Neural cell (in vitro differentiated cells): ENCODE measurements at places on chromosomes 11 and 22. TPM values are rescaled to one million over a fixed set of nuclear protein-coding genes. Genes with fewer than 3 reads are reported as not detected.

Gene EXT2
- polyA plus RNA-seq, result 77.5 and 82.6 TPM in 2 replicates

Gene SEC14L6
- not detected in 2 replicates for polyA plus RNA-seq

Gene MYOD1
- polyA plus RNA-seq, result not detected in 2 replicates

Gene C11orf52
- not detected in 2 replicates for polyA plus RNA-seq

Gene OR51I1
- polyA plus RNA-seq, result not detected in 2 replicates

Gene MYEOV
- not detected in 2 replicates for polyA plus RNA-seq

Gene ILK
- 68.8 and 81.3 TPM in 2 replicates for polyA plus RNA-seq

Gene TM7SF2
- polyA plus RNA-seq, result 78.4 and 99.5 TPM in 2 replicates

Gene OR8A1
- not detected in 2 replicates for polyA plus RNA-seq

Gene OSM
- not detected in 2 replicates for polyA plus RNA-seq

Gene PANX3
- polyA plus RNA-seq, result not detected in 2 replicates

Gene TNNT3
- polyA plus RNA-seq, result not detected in 2 replicates

Gene SOX6
- 2.2 and 3.3 TPM in 2 replicates for polyA plus RNA-seq

Gene SLC16A8
- not detected in 2 replicates for polyA plus RNA-seq

Gene PATE2
- not detected in 2 replicates for polyA plus RNA-seq

Gene SCN4B
- polyA plus RNA-seq, result 0.61 and 0.92 TPM in 2 replicates

Gene KRTAP5-2
- polyA plus RNA-seq, result not detected in 2 replicates
